Right kidney (tissue), 9 donors: ENCODE measurements at places on chromosomes 3 and 15.

- DNase-seq, result no peak
These were observed 225 bp downstream of the RHOA start for GRCh38 chr3:49411535-49411967.

DNA sequence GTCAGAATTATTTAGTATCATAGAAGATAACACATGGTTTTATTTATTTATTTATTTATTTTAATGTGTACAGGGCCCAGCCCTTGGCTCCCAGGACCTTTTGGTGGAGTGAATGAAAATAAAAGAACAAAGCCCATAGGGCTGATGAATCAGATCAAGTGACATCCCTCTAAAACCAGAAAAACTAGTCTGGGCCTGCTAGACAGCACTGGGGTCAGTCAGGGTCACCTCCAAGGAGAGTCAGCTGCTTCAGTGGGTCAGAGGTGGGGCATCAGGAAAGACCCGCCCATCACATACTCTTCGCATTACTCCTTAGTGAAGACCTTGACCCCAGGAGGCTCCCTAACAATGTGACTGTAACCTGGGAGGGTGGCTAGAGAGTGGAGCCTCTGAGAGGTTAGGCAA, 12.8 kb downstream of the PPCDC start:
- DNase-seq, result no peak

DNA sequence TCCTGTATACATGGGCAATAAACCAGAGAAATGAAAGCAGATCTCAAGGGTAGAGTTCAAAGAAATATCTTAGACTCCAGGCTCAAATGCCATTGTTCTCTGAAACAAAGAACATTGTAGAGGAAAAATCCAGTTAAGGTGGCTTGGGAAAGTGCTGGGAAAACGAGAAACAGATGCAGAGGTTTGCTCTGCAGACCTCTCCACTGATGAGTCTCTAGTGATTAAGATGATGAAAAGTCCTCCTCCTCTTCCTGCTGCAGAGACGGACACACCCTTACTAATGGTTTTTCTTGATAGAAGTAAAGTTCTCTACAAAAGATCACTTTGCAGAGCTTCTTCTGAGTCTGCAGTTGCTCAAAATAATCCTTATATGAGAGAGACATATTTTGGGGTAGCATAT, 264.7 kb downstream of the GABRG3 start:
- no peak for DNase-seq

GRCh38 chr15:25545889-25546288, 107.1 kb upstream of the UBE3A start:
- no peak for DNase-seq

DNA sequence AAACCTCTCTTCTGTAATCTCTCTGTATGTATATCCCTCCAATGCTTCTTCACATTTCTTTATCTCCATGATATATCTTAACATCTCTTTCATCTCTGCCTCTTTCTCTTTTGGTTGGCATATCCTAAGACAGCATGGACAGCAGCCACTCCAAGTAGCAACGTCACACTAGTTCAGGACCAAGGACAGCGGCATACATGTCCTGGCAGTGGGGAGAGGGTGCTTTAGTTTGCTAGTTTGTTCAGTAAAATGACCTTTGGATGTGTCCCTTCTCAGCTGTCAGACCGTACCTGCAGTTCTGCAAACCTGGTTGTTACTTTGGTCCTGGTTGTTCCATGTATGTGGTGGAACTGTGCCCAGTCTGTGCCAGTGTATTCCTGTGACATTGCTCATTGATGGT, 225.6 kb upstream of the ROPN1 start:
- DNase-seq, result peak; percentile 50
